EH (cell line): ENCODE measurements at places on chromosomes 3 and 15.

DNA sequence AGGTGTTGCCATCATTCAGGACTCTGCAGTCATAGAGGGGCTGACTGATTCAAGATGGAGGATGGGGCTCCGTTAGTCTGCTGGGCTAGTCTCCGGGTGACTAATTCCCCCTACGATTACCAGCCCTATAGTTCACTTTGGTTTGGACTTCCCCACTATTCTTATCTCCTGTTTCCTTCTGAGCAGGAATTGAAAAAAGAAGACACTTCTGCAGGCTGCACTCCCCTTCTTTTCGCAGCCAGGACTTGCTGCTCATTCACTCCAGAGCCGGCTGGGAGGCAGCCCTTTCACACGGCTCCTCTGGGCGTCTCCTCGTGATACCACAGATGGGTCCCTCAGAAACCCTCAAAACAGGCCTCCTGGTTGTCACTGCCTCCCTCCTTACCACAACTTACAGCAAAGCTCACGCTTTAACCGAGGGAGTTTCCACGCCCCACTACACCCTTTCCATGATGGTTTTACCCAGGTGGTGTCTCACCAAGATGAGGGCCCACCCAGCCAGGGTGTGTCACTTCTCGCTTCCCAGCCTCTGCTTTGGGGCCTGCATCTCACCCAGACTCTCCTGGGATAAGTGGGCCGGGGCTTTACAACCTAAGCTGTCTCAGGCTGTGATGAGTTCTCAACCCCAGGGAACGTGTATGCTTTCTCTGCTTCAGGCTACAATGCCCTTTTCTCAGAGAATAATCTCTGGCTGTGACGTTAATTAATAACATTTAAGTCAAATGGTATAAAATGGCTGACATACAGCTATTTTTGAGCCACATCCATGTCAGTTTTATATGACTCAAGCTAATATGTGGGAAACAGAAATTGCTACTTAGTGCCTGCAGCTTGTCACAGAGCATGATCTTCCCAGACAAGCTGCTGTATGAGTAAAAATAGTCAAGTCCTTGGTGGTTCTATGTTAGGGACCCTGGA is 11.9 kb downstream of the CX3CR1 start:
- DNase-seq: no peak

DNA sequence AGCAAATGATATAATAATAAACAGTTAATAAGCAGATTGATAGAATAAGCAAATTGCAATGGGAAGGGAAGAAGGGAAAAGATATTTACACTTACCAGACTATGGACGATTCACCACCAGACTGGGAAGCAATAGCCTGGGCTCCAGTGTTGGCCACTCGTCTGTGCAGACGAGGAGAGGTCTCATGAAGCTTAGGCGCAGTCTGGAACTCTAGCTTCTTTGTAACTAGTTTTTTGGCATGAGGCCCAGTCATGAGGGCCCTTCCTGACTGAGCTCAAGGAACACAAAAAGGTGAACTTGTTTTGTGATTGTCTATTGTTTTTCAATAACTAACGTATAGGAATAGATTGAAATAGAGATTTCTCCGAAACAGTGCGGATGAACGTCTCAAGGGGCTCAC is 63.3 kb upstream of the GATM start:
- no peak for DNase-seq

- no peak for DNase-seq
These were observed 133.1 kb upstream of the ABHD17C start for GRCh38 chr15:80562033-80562432.

- DNase-seq: no peak
These were observed 60.7 kb downstream of the TBC1D2B start for GRCh38 chr15:78016860-78017259.
